ENCODE measurements at places on chromosomes 1 and 21.

DNA sequence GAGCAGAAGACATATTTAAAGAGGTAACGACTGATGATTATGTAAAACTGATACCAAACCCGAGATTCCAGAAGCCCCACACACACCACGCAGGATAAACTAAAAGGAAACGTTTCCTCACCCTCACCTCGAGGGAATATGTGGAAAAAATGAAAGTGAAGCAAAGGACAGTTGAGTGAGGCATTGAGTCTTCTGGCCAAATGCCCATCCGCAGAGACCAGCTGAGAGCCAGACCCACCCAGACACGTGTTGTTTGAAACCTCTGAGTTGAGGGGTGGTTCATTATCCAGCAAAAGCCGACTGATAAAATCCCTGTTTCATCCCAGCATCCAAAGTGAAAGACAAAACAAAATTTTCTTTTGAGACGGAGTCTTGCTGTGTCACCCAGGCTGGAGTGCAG, 29.6 kb upstream of the PCBP3 start:
- no peak for DNase-seq

DNA sequence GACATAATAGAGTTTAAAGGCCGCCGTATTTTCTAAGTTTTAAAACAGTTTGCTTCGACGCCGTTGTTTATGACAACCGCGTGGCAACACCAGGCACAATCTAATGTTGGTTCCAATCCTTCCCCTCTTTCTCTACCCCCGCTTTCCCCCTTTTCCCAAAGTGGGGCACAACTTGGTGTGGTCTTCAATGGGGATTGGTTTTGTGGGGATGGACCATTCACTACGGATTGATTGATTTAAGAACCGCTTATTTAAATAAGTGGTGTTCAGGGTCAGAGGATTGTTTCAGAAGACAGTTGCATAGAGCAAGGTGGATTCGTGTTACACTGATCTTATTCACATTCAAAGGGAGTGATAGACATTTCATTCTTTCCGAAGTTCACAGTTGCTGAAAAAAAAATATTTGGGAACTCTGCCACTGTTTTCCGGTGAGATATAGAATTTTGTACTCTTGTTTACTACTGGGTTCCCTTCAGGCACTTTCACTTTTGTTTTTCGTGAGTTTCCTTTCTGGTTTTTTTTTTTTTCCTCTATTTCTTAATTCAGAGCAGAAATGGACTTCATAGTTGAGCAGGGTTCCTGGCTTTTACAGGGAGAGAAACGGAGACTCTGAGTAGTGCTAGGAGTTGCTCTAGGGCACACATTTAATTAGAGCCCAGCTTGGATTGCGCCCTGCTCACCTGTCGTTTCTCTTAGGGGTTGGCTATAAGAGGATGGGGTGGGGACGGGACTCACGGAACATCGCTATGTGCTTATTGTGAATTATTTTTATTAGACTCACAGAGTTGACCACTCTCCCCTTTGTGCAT, 79.6 kb upstream of the AK4 start:
- DNase-seq, result no peak

GRCh38 chr1:95084317-95085176, 11.8 kb upstream of the ALG14 start:
- DNase-seq, result no peak

DNA sequence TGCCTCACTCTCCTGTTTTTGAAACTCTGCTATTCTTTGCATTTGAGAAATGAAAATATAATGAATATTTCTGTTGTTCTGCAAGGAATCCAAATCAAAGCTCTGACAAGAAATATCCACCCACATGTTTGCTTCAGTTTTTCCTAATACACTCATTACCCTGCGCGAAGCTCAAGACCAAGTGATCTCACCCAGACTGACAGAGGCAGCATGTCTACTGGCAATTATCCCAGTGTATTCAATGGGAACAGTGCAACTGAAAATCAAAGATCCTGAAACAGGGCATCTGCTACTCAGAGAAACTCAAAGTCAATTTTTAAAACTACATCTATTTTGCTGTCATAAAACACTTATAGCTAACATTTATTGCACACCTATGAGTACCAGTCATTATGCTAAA, 321.0 kb upstream of the LRRC7 start:
- no peak for DNase-seq

GRCh38 chr1:29121936-29122681, 1.6 kb downstream of the TMEM200B start:
- DNase-seq, result no peak

- no peak for DNase-seq
Measured at GRCh38 chr1:212958175-212958574, 7.8 kb downstream of the VASH2 start.

GRCh38 chr1:213381572-213382084, 330.6 kb downstream of the RPS6KC1 start:
- no peak for DNase-seq

DNA sequence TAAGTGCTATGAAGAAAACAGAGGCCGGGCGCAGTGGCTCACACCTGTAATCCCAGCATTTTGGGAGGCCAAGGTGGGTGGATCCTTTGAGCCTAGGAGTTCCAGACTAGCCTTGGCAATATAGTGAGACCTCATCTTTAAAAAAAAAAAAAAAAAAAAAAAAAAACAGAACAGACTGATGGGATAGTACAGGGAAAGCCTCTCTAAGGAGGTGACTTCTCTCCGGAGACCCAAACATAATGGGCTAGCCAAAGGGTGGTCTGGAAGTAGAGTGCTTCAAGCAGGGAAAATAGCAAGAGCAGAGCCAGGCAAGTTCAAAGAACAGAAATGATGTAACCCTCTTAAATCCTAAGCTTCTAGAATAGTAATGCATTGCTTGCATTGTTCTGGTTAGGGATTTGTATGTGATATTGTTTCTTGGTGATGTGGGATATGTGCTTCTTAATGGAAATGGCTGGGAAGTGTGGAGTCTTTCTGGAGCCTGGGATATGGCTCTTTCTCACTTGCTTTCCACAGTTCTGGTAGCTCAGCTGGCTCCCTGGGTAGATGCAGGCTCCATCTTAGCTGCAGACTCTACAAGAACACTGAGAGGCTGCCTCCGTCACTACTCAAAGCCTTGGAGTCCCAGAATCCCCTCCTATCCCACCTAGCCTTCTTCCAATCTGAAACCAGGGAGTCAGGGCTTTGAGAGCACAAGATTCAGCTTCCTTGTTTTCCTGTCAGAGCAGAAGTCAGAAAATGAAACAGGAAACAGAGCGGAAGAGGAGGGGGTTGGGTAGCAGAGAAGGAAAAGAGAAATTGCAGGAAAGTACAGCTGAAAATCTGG, 1.9 kb upstream of the PIGV start:
- DNase-seq, result no peak

DNA sequence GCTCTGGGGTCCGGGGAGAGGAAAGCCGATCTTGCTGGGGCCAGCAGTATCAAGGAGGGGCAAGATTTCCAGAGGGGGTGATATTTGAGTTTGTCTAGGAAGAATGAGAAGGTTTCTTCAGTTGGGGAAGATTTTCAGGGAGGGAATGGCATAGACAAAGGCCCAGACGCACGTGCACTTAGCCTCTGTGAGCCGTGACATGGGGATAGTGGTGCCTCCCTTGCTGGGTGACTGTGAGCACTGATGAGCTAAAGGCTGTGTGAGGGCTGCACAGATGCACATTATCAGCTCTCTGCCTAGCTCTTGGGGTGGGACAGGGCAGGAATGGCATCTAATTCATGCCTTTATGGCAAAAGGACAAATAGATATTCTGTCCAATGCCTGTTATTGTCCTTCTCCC, 1.8 kb downstream of the CDCP2 start:
- DNase-seq, result no peak

- no peak for DNase-seq
Measured at GRCh38 chr1:182244451-182244850, 147.1 kb downstream of the GLUL start.

DNA sequence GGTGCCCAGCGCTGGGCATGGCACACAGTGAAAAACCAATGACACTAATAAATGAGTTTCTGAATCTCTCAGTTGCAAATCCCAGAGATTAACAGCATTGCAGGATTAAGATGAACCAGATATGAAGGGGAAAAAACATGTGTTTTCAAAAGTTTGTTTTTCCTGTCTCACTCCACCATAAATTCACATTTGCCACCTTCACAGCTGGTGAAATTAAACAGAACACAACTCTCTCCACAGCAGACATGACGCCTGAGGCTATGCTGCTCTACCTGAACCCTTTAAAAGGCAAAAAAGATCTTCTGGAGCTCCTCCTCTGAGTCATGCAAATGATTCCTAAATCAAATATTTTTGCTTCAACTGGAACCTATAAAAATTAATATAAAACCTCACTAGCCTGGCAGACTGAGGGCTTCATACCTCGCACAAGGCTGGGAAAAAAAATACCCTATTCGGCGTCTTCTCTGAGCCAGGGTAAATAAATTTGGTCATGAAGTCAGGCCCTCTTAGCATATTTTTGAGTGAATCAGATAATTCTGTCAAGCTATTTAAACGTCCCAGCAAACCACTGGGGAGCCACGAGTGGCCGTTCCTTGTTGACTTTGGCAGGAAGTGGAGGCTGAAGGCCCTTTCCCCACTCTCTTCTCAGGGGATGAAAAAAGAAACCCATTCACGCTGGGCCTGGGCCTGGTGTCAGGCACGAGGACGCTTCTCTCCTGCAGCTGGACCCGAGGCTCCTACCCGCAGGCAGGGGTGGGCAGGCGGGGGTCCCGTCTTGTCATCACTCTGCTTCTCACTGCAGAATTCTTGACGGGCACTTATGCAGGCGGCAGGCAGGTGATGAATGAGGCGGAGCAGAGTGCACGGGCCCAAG, 53.0 kb downstream of the DMRTB1 start:
- no peak for DNase-seq

- DNase-seq, result no peak
Measured at GRCh38 chr1:172343240-172344160, 77.0 kb upstream of the C1orf105 start.

- DNase-seq, result no peak
Measured at GRCh38 chr1:163571950-163572349, 250.2 kb downstream of the NUF2 start.

GRCh38 chr1:29455781-29456180, 219.5 kb downstream of the PTPRU start:
- no peak for DNase-seq

- no peak for DNase-seq
Measured at GRCh38 chr21:24941316-24942185, 665.7 kb downstream of the MRPL39 start.

DNA sequence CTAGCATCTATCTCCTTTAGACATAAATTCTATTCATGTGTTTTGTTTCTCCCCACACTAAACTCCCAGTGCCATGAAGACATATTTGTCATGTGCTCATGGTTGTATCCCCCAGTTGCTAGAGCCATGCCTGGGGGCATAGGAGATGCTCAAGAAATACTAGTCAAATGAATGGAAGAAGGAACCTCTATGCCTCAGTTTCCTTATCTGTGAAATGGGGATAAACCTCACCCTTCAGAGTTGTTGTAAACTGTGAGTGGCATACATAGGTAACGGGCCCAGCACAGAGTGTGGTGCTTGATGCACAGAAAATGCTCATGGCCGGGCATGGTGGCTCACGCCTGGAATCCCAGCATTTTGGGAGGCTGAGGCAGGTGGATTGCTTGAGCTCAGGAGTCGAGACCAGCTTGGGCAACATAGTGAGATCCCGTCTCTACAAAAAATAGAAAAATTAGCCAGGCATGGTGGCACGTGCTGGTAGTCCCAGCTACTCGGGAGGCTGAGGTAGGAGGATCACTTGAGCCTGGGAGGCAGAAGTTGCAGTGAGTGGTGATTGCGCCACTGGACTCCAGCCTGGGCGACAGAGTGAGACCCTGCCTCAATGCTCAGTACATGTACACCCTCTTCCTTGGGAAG, 8.7 kb downstream of the LDLRAD2 start:
- DNase-seq, result no peak

GRCh38 chr1:116679091-116679827, 11.7 kb upstream of the IGSF3 start:
- no peak for DNase-seq

- no peak for DNase-seq
Measured at GRCh38 chr1:193685986-193686385, 499.6 kb upstream of the B3GALT2 start.

GRCh38 chr1:5632814-5633213, 359.4 kb downstream of the NPHP4 start:
- DNase-seq, result no peak

GRCh38 chr1:241990040-241990439, 8.9 kb downstream of the MAP1LC3C start:
- DNase-seq, result no peak

DNA sequence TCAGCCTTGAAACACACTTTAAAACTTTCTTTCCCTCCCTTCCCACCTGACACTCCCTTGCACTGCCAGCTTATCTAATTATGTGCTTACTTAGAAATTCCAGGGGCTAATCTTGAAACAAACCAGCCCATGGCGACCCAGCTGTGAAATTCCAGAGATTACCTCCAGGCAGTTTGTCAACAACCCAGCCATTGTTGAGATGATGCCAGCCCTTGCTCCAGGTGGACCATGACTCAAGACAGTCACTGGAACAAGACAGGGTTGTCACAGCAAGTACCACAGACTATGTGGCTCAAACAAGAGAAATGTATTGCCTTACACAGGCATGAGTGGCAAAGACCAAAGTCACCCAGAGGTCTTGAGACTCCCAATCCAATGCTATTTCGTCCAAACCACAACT, 7.9 kb downstream of the FYB2 start:
- DNase-seq, result no peak

- no peak for DNase-seq
Measured at GRCh38 chr1:16630661-16631247, 17.4 kb upstream of the NBPF1 start.

GRCh38 chr1:66570196-66570595, 36.2 kb downstream of the SGIP1 start:
- DNase-seq, result no peak

- no peak for DNase-seq
Measured at GRCh38 chr1:54312796-54313316, 93.3 kb downstream of the SSBP3 start.

GRCh38 chr21:42006765-42007164, 3.4 kb downstream of the ZBTB21 start:
- no peak for DNase-seq

- no peak for DNase-seq
Measured at GRCh38 chr1:222040121-222040805, 298.4 kb upstream of the DUSP10 start.

GRCh38 chr1:20485527-20486456, at the start of gene CAMK2N1:
Gene CAMK2N1, minus strand, starts transcription at chr1:20486210. Its CDS starts 831 bp downstream, at chr1:20485379.
- peak; percentile 46 for DNase-seq

DNA sequence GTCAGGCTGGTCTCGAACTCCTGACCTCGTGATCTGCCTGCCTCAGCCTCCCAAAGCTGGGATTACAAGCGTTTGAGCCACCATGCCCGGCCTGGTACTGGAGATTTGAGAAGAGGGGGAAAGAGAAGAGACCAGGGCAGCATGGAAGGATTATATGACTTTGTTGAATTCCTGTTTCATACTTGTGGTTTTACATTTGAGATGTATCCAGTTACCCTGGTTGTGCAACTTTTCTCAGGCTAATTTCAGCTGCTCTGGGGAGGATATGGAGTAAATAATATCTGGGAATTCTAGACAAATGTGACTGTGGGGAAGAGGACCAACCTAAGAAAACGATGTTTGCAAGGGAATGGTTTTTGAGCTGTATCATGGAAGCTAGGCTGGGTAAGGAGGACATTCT, 89.5 kb upstream of the GREM2 start:
- DNase-seq, result no peak

DNA sequence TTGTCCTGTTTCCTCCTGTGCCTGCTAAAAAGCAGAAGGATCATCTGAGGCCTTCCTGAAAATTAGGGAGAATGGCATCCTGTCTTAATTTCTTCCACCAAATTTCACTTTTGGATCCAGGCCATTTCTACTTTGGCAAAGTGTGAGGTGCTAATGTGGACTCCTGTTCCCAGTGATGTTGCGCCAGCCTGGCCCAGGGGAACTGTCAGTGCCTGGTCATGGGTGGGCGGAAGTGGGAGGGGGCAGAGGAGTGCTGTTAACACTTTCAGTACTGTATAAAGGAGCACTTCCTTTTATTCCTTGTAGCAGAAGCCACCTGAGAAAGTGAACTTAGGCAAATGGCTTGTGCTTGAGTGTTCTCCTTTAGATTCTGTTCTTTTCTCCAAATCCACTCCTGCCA, 19.9 kb downstream of the ELAPOR1 start:
- DNase-seq, result no peak
